ENCODE measurements at places on chromosomes 16 and 17.

GRCh38 chr16:62596125-62596524 is 559.9 kb upstream of the CDH8 start:
- DNase-seq, result no peak

- no peak for DNase-seq
Measured at GRCh38 chr17:73546114-73546513, 98.1 kb downstream of the SDK2 start.

GRCh38 chr16:14449790-14450480 is 180.1 kb downstream of the PARN start:
- no peak for DNase-seq

GRCh38 chr17:65047941-65048340 is 8.6 kb downstream of the GNA13 start:
- no peak for DNase-seq

DNA sequence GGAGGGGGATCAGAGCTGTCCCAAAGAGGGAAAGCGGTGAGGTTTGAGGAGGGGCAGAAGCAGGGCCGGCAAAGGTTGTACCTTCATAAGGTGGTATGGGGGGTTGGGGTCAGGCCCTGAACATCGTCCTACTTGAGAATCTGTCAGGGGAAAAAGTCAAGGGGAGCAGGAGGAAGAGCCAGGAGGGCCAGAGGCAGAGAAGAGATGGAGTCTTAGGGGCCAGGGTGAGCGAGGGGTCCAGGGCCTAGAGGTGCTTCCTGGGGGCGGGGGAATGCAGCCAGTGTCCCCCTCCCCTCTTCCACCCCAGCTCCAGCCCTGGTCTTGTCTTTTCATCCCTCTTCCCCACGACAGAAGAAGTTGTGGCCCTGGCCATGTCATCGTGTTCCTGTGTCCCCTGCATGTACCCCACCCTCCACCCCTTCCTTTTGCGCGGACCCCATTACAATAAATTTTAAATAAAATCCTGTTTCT is 1.3 kb upstream of the PRRT2 start:
- no peak for DNase-seq

Measured in amniotic stem cell (primary cell).